NCI-H1417 treated with DMSO at 0.1 percent for 48 hours (cell line): ENCODE measurements at places on chromosomes 5 and 9.

DNA sequence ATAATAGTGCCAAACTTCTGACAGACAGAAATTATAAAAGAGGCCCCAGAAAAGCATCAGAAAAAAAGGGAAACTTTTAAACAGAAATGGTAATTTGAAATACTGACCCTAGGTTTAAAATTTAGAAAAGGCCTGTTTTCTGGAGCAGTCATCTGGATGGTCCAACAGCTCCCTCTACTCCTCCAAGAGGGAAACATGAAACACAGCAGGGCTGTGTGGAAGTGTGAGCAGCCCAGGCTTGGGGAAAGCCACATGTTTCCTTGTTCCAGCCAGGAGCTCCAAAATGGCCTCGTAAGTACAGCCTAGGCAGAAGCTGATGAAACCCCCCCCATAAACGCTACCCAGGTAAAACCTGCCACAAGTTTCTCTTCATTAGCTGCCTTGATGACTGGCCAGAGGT, 499.3 kb upstream of the ADAMTS16 start:
- DNase-seq: no peak

GRCh38 chr5:133613184-133613583, 843 bp upstream of the FSTL4 start:
- no peak for DNase-seq

GRCh38 chr9:109743696-109744095, 36.3 kb upstream of the PALM2AKAP2 start:
- DNase-seq: no peak

DNA sequence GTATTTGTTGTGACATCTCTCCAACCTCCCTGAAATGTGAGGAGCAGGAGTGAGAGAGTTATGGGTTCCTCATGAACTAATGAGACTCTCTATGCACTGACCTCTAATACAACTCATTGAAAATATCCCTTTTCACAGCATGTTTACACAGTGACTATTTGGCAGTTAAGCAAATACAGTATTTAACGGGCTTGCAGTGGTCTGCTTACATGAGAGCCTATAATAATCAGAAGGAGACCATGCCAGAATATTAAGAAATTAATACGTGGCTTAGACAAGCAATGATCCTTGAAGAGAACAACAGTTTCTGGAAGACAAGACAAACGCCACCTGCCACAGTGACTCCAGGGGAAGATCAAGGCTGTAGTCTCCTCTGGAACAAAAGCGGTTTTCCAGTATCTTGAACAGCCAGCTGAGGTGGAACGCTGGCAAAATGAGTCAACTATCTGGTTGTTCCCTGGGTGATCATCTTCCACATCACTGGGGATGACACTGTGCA, 424.5 kb downstream of the DMAC1 start:
- peak; percentile 54 for DNase-seq

- DNase-seq: no peak
Observed at GRCh38 chr5:68196876-68197275, 18.7 kb upstream of the PIK3R1 start.
